ENCODE measurements at places on chromosomes 3 and 15. TPM values are rescaled to one million over a fixed set of nuclear protein-coding genes. Genes with fewer than 3 reads are reported as not detected.
A peak's percentile ranks its signal among the peaks of the same experiment; 100 is the strongest.

The GNAT1 gene
- total RNA-seq, result not detected

The SLC24A5 gene
- not detected for total RNA-seq

The WDR53 gene
- 23.0 TPM for total RNA-seq

The SLC35G2 gene
- not detected for total RNA-seq

The KCNAB1 gene
- total RNA-seq, result 0.16 TPM

The GBE1 gene
- 9.0 TPM for total RNA-seq

The UTS2B gene
- not detected for total RNA-seq

The CD200R1 gene
- total RNA-seq, result 8.8 TPM

DNA sequence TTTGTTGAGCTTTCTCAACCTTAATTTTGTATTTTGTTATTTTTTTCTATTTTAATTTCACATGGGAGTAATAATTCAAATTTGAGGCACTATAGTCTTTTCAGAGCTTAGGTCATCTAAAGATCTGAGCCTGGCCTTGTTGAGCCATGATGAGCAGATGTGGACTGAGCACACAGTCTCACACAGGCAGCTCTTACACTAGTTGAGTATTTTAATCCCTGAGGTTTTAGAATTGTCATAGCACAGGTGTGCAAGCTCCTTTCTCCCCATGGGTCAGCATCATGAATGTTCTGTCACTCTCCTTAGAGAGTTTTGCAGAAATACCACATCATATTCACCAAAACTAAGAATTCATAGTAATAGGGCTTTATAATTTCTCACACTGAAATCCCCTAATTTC is 4.9 kb downstream of the ZBTB38 start:
- no peak overlapping the region for H3K4me3 ChIP-seq
- no peak overlapping the region for H3K27ac ChIP-seq
- no peaks in the 10 kb centered on the region for H3K36me3 ChIP-seq
- peaks cover 27% of the 10 kb centered on the region for H3K4me1 ChIP-seq
- H3K27me3 ChIP-seq, result no peaks in the 10 kb centered on the region

GRCh38 chr15:65189102-65189740 is 4.1 kb upstream of the CLPX start:
- H3K27ac ChIP-seq, result no peak overlapping the region
- peaks cover 7% of the 10 kb centered on the region for H3K4me1 ChIP-seq
- no peaks in the 10 kb centered on the region for H3K36me3 ChIP-seq
- no peak overlapping the region for H3K4me3 ChIP-seq
- no peak for DNase-seq

GRCh38 chr3:127853681-127854080 is 31.4 kb upstream of the MGLL start:
- H3K4me1 ChIP-seq, result peaks cover under 1% of the 10 kb centered on the region
- H3K27ac ChIP-seq, result no peak overlapping the region
- H3K36me3 ChIP-seq, result no peaks in the 10 kb centered on the region
- no peak for DNase-seq
- H3K27me3 ChIP-seq, result no peaks in the 10 kb centered on the region

DNA sequence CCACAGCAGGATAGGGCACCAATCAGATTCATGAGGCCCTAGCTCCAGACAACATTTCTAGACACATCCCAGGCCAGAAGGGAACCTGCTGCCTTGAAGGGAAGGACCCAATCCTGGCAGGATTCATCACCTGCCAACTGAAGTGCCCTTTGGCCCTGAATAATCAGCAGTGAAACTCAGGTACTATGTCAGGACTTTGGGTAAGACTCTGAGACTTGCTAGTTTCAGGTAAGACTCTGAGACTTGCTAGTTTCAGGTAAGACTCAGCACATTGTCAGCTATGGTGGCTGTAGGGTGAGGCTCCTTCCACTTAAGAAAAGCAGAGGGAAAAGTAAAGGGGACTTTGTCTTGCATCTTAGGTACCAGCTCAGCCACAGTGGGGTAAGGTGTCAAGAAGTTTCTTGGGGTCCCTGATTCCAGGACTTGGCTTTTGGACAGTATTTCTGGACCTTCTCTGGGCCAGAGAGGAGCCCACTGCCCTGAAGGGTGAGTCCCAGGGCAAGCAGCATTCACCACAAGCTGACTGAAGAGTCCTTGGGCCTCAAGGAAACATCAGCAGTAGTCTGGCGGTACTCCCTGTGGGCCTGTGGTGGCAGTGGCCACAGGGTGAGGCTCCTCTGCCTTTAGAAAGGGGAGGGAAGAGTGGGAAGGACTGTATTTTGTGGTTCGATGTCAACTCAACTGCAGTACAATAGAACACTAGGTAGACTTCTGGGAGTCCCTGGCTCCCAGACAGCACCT is 13.7 kb upstream of the COL8A1 start:
- no peak overlapping the region for H3K4me3 ChIP-seq
- no peaks in the 10 kb centered on the region for H3K27me3 ChIP-seq
- H3K4me1 ChIP-seq, result no peaks in the 10 kb centered on the region
- DNase-seq, result no peak

DNA sequence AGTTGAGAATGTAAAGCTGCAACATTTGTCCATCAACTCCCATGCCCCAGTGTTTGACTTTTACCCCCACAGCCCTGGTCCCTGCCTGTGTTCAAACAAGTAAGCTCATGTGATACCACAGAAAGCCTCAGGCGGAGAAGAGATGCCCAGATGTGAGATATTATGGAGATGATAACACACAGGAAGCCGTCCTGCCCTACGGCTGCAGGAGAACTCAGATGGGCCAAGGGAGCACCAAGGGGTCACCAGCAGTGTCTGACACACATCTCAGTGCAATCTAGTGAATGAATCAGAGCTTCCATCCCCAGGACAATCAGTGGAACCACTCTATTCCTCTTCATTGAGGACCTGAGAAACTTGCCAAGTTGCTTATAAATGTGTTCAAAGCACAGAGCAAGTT is 14.0 kb upstream of the SPINK8 start:
- no peak overlapping the region for H3K27ac ChIP-seq
- DNase-seq, result no peak
- no peak overlapping the region for H3K4me3 ChIP-seq
- H3K36me3 ChIP-seq, result no peaks in the 10 kb centered on the region
- H3K27me3 ChIP-seq, result peaks cover 4% of the 10 kb centered on the region
- H3K4me1 ChIP-seq, result no peaks in the 10 kb centered on the region

DNA sequence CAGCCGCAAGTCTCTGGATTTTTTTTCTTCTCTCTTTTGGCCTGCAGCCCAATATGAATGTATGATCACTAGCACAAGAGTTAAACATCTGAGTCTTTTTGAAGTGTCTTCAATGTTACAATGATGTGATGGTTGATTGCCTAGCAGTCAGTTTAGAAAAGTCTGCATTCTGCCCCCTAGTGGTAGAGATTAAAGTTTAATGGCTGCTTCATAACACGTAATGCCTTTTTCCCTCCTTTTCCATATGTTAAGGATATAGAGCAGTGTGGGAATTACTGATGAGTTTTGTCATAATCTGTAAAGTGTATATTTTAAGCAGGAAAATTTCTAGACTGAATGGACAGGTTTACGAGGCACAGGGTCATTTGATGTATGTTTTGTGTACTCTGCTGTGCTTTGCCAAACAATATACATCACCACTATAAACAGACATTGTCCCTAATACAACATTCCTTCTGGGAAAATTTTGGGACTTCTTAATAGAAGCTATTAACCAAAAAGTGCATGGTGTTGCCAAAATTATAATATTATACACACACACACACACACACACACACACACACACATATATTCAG is 1038.5 kb upstream of the NR2F2 start:
- no peaks in the 10 kb centered on the region for H3K4me1 ChIP-seq
- H3K36me3 ChIP-seq, result no peaks in the 10 kb centered on the region
- H3K27ac ChIP-seq, result no peak overlapping the region
- peak; percentile 17 for DNase-seq
- H3K27me3 ChIP-seq, result peaks cover 26% of the 10 kb centered on the region

DNA sequence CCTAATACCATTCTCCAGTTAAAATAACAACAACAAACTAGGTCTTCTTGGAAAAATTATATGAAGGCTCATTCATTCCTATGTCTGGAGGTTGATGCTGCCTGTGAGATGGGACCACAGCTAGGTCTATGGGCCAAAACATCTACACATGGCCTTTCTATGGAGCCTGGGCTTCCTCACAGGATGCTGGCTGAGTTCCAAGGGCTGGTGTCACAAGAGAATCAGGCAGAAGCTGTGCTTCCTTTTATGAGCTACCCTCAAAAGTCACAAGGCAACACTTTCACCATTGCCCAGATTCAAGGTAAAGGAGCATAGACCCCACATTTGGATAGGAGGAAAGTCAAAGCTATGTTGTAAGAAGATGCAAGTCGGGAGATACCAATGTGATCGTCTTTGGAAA is 4.6 kb upstream of the RTP2 start:
- no peaks in the 10 kb centered on the region for H3K36me3 ChIP-seq
- H3K27me3 ChIP-seq, result no peaks in the 10 kb centered on the region
- no peak overlapping the region for H3K4me3 ChIP-seq
- H3K4me1 ChIP-seq, result no peaks in the 10 kb centered on the region

DNA sequence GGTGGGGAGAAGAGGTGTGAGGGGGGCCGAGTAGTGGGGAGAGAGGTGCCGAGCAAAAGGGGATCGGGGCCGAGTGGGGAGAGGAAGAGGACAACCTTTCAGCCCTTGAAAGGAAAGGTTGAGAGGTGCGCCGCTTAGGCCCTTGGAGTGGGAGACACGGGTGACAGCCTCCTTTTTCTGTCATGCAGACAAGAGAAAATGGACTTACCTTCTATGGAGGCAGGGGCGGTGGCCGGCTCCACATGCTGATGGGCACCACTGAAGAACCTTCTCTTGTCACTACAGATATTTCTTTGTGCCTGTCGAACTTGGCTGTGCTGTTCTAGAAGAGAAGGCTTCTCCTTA is 421 bp downstream of the KLHL18 start:
- no peaks in the 10 kb centered on the region for H3K27me3 ChIP-seq
- DNase-seq, result peak; percentile 30
- peak overlapping the region; percentile 91 for H3K4me3 ChIP-seq
- no peaks in the 10 kb centered on the region for H3K36me3 ChIP-seq
- peak overlapping the region; percentile 99 for H3K27ac ChIP-seq

DNA sequence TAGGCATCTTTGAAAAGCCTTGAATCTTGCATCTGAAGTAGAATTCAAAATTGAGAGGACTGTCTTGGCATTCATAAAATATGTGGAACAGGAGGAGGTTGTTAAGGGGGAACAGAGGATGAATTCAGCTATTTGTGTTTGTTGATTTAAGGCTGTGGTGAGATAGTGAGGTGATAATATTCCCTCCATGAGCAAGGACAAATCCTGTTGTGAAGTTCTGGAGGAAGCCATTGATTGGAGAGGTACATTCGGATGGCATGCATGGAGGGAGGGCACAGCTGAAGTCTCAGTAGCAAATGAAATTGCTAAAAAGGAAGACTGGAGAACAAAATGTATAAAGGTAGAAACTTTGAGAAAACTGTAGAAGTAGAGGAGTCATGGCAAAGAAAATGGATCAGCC is 443.8 kb downstream of the NLGN1 start:
- H3K36me3 ChIP-seq, result no peaks in the 10 kb centered on the region
- H3K4me3 ChIP-seq, result no peak overlapping the region
- H3K27me3 ChIP-seq, result peaks cover 2% of the 10 kb centered on the region
- no peaks in the 10 kb centered on the region for H3K4me1 ChIP-seq
- no peak for DNase-seq

GRCh38 chr15:80106051-80106450 is 46.6 kb downstream of the ZFAND6 start:
- H3K36me3 ChIP-seq, result peaks cover 22% of the 10 kb centered on the region
- no peaks in the 10 kb centered on the region for H3K27me3 ChIP-seq
- no peak for DNase-seq
- peaks cover 67% of the 10 kb centered on the region for H3K4me1 ChIP-seq

- no peaks in the 10 kb centered on the region for H3K4me1 ChIP-seq
- peaks cover 3% of the 10 kb centered on the region for H3K36me3 ChIP-seq
- peaks cover 54% of the 10 kb centered on the region for H3K27me3 ChIP-seq
- no peak overlapping the region for H3K4me3 ChIP-seq
- peak overlapping the region; percentile 73 for H3K27ac ChIP-seq
- peak; percentile 42 for DNase-seq
Measured at GRCh38 chr3:53938645-53939044, 47.0 kb upstream of the SELENOK start.

- DNase-seq, result peak; percentile 83
- no peaks in the 10 kb centered on the region for H3K36me3 ChIP-seq
- H3K27me3 ChIP-seq, result peaks cover 37% of the 10 kb centered on the region
- H3K4me1 ChIP-seq, result peaks cover 4% of the 10 kb centered on the region
- no peak within 1 kb of the TSS for H3K27ac ChIP-seq
Measured at GRCh38 chr3:50503504-50504342, at the start of gene CACNA2D2. Gene CACNA2D2 (minus strand): TSS chr3:50503634. CDS start chr3:50503423, 211 bp downstream.

- no peaks in the 10 kb centered on the region for H3K4me1 ChIP-seq
- H3K27me3 ChIP-seq, result peaks cover 2% of the 10 kb centered on the region
- no peak overlapping the region for H3K4me3 ChIP-seq
Measured at GRCh38 chr3:195054311-195054710, 216.6 kb downstream of the XXYLT1 start.

DNA sequence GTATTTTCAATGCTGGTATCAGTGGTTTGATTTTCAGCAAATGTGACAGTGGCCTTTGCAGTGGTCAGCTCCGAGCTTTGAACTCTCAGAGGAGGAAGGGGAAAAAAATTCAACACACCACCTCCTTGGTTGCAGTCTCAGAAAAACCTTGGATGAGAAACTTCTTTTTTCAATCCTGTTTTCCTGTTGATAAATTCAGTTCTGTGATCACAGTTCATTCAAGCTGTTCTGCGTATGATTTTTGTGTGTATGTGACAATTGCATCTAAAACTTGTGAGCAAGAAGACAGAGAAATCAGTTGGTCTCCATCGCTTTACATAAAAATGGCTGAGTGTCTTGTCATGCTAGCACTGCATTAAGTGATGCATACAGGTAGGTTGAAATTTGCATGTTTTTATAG is 19.2 kb downstream of the ZBTB38 start:
- H3K4me1 ChIP-seq, result peaks cover 2% of the 10 kb centered on the region
- DNase-seq, result no peak
- H3K27me3 ChIP-seq, result no peaks in the 10 kb centered on the region
- H3K4me3 ChIP-seq, result no peak overlapping the region

- peak overlapping the region; percentile 83 for H3K4me3 ChIP-seq
- peak; percentile 48 for DNase-seq
- no peaks in the 10 kb centered on the region for H3K36me3 ChIP-seq
- H3K27ac ChIP-seq, result peak overlapping the region; percentile 96
- no peaks in the 10 kb centered on the region for H3K27me3 ChIP-seq
Measured at GRCh38 chr3:126083511-126083912, 412 bp downstream of the SLC41A3 start.

GRCh38 chr15:80697075-80697685 is 2.1 kb downstream of the ABHD17C start:
- H3K27ac ChIP-seq, result no peak overlapping the region
- H3K4me1 ChIP-seq, result peaks cover 20% of the 10 kb centered on the region
- peak overlapping the region; percentile 84 for H3K4me3 ChIP-seq
- peaks cover 4% of the 10 kb centered on the region for H3K27me3 ChIP-seq
- no peaks in the 10 kb centered on the region for H3K36me3 ChIP-seq
- DNase-seq, result no peak

DNA sequence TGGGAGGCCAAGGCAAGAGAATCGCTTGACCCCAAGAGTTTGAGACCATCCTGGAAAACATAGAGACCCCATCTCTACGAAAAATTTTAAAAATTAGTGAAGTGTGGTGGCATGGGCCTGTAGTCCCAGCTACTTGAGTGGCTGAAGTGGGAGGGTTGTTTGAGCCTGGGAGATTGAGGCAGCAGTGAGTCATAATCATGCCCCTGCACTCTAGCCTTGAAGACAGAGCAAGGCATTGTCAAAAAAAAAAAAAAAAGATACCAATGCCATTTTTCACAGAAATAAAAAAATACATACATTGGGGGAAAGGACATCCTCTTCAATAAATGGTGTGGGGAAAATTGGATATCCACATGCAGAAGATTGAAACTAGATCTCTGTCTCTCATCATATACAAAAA is 74.6 kb downstream of the CERS3 start:
- no peak for DNase-seq
- peaks cover 3% of the 10 kb centered on the region for H3K36me3 ChIP-seq
- H3K27me3 ChIP-seq, result no peaks in the 10 kb centered on the region
- H3K4me3 ChIP-seq, result no peak overlapping the region

- no peaks in the 10 kb centered on the region for H3K27me3 ChIP-seq
- peaks cover 10% of the 10 kb centered on the region for H3K4me1 ChIP-seq
- no peak overlapping the region for H3K27ac ChIP-seq
- no peak for DNase-seq
- H3K4me3 ChIP-seq, result no peak overlapping the region
- no peaks in the 10 kb centered on the region for H3K36me3 ChIP-seq
Measured at GRCh38 chr3:127801731-127802313, 20.5 kb downstream of the MGLL start.

Data from naive thymus-derived CD8-positive, alpha-beta T cell (primary cell).